ENCODE measurements at places on chromosomes 16 and 17.
A peak's percentile ranks its signal among the peaks of the same experiment; 100 is the strongest.

GRCh38 chr16:88936556-88937205 is 40.3 kb downstream of the CBFA2T3 start:
- DNase-seq, result no peak

GRCh38 chr17:44416558-44417289 is 27.3 kb upstream of the ITGA2B start:
- DNase-seq, result no peak

- no peak for DNase-seq
Measured at GRCh38 chr17:41416479-41416878, 7.9 kb downstream of the KRT37 start.

- DNase-seq, result no peak
Measured at GRCh38 chr17:8075081-8075480, 12.4 kb downstream of the ALOX12B start.

DNA sequence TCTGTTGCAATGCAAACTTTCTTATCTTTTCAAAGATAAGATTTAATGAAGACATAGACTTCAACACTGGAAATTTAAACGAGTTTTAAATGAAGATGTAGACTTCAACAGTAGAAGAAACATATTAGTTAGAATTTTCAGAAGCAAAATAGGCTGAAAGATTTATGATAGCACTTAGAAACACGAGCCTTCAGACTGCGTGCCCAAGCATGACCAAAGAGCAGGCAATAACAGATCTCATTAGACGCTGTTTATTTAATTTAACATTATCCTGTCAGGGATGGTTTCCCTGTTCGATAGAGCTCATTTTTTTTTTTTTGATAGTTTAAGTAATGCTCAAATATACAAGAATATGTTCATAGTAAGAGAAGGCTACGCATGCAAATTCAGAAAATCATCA is 604.7 kb upstream of the SOX9 start:
- DNase-seq, result no peak

DNA sequence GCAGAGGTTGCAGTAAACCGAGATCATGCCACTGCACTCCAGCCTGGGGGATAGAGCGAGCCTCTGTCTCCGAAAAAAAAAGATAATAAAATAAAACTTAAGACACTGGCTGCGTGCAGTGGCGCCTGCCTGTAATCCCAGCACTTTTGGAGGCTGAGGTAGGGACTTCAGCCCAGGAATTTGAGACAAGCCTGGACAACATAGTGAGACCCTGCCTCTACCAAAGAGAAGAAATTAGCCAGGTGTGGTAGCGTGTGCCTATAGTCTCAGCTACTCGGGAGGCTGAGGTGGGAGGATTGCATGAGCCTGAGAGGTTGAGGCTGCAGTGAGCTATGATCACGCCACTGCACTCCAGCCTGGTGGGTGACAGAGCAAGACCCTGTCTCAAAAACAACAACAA is 26.6 kb downstream of the RARA start:
- DNase-seq, result no peak

GRCh38 chr16:69150146-69150865 is 17.9 kb downstream of the UTP4 start:
- peak; percentile 4 for DNase-seq

DNA sequence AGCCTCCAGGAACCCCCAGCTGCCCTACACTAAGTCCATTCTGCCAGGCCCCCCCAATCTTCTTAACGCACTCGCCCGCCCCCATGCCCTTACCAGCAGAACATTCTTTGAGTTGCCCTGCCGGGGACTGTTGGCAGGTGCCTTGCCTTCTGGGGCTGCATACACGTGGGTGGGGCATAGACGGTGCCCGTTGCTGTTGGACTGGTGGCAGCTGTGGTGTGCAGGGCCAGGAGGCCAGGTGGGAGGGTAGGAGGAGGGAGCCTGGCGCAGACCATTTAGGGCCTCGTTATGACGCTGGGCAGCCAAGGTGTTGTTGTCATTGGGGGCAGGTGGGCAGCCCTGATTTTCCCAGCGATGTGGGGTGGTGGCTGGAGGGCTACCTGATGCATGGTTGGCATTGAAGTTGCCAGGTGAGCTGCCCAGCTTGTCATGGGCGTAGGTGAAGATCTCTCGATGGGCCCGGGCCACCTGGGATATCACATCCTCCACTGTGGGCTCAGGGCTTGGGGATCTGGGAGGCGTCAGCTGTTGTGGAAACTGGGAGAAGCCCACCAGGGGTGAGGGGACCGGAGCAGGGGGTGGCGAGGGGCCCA is 4.9 kb downstream of the NR1D1 start:
- no peak for DNase-seq

DNA sequence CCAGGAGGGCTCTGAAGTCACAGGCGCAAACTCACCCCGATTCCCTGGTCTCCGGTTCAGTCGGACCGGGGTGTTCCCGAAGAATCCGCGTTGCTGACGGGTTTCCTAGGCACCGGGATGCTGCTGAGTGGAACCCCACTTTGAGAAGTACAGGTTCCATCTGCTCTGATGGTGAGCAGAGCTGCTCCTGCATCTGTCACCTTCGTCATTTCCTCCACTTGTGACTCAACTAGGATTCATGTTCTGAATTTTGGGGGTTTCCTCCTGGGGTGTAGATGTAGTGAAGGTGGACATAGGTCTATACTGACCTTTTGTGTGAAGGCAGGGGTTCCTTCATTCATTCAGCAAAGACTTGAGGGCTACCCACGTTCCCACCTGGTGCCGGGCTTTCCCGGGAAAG is 25.0 kb downstream of the LGALS3BP start:
- DNase-seq, result no peak

GRCh38 chr17:16052486-16052885 is 52.9 kb downstream of the TTC19 start:
- no peak for DNase-seq

- DNase-seq, result no peak
Measured at GRCh38 chr17:81337476-81337879, 42.4 kb upstream of the SLC38A10 start.

DNA sequence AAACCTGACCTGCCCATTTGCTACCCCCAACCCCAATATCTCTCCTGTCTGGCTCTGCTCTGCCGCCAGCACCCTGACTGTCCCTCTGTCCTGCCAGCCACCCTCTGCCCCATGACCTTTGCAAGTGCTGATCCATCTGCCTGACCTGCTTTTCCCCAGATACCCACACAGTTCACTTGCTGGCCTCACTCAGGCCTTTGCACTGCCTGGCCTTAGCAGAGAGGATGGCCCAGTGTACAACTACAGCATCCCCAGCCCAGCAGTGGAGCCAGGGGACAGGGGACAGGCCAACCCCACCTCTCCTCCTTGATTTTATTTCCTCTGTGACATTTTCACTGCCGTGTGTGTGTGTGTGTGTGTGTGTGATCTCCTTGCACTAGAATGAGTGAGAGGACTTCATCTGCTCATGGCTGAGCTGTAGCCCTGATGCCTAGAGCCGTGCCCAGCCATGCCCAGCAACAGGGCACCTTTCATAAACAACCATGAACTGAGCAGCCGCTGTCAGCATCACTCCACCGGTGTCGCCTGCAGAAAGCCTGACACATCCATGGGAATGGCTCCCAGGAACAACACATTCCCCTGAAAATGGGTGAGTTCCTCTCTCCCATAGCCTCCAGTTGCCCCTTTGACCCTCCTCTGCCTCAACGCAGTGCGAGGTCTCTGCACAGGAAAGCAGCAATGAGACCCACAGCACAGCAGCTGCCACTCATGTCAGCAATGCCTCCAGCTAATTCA is 36.0 kb upstream of the RBFOX3 start:
- DNase-seq, result no peak

DNA sequence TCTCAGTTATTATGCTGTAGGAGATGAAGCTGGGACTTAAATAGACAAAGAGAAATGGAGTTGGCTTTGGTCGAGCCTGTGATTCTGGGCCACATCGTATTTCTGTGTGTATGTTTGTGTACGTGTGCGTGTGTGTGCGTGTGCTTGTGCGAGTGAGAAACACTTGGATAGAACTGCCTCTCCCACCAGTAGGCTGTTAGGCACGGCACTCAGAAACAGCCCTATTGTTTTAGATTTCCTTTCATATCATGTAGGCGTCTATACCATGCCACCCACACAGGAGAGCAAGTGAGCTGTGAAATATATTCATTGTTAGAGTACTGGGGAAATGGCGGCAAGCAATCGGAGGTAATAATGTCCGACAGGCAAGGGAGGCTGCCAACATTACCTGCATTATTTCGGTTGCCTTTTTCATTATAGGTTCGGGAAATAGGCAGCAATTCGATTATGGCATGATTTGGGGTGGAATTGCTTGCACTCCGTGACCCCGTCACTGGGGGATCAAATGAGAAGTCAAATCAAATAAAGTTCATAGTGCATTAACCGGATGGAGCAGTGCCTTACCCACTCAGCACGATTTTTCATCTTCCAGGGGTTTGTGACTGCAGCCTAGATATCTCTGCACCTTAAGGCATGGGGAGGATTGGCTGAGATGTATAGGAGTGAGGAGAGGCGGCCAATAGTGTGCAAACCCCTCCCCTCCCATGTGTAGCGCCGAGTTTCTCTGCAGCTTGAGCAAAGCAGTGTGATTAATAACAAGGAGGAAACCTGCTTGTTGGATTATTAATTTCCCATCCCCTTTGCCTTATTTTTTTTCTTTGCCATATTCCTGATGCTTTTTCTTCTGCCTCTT is 89.6 kb downstream of the RBFOX1 start:
- no peak for DNase-seq

DNA sequence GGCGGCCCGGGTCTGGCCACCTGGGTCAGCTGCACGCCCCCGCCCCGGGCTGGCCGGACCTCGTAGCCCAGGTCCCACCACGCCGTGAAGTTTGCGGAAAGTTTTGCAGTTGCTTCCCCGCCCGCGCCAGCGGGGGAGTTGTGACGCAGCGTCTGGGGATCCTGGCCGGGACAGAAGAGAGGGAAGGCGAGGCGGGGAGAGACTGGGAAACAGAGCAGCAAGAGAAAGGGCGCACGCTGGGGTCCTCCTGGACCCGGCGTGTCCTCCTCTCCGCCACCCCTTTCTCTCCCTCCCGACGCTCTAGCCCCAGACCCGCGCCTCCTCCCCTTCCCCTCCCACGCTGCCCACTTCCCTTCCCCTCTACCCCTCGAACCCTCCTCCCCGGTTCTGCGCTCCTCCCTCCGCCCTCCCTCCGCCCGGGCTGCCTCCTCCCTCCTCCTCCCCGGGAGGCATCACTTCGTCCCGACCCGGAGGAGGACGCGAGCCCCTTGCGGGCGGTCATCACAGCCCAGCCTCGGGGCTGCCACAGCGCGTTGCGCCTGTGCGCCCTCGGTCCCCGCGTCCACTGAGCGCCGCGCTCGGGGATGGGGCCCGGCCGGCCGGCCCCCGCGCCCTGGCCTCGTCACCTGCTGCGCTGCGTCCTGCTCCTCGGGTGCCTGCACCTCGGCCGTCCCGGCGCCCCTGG is at the start of gene MRC2:
Gene MRC2 (plus strand): TSS at position 452 of the 685 bp plus-strand sequence. CDS start 133 bp downstream, at position 585.
- DNase-seq, result no peak

GRCh38 chr17:78110363-78111015 is 18.1 kb downstream of the TMC6 start:
- no peak for DNase-seq

DNA sequence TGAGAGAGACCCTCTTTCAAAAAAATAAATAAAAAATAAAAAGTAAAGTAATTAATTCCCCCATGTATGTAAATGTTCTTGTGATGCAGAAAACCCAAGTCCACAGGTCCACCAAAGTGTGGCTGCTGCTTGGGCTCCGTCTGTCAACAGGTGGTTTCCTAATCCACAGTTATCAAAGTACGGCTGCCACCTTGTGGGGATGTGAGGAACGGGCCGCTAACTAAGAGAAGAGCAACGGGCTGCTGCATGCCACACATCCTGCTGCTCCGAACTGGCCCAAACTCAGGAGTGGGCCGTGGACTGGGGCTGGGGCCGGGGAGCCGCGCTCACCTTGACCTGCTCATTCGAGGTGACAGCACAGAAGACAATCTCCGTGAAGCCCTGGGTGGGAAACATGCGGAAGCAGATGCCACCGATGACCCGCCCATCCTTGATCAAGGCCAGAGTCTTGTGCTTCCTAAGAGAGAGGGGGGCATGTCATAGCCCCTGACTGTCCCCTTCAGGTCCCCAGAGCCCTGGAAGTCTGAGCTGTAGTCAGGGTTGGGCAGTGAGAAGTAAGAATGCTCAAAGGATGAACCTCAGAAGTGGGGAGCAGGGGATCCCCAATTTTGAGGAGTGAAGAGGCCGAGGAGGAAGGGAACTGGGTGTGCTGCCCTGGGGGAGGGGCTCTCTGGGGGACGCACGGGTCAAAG is 4.3 kb downstream of the KAT2A start:
- no peak for DNase-seq

- no peak for DNase-seq
Measured at GRCh38 chr17:76134911-76135809, 5.9 kb downstream of the FOXJ1 start.

DNA sequence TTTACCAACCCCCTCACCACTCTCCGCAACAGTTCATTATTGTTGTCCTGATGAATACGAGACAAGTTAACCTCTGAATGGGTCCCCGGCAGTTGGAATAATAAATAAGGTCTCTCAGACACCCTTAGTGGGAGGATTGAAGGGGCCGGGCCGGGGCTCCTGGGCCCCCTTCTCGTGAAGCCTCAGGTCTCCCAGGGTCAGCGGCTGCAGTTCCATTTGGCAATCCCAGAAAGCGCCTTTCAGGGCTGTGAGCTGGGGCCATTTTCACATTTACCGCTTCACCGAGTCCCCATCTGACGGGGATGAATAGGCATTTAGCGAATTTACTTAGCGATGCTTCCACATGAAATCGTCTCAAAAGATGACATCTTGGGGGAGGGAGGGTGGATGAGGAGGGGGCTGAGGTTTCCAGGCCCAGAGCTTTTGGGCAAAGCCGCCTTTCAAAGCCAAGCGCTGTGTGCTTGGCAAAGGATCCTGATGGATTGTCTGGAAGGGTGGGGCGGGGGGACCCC is 309.8 kb downstream of the XYLT1 start:
- DNase-seq, result no peak

- no peak for DNase-seq
Measured at GRCh38 chr17:2794111-2794803, 2.0 kb upstream of the RAP1GAP2 start.

- no peak for DNase-seq
Measured at GRCh38 chr16:9422762-9423513, 331.5 kb downstream of the HAPSTR1 start.

DNA sequence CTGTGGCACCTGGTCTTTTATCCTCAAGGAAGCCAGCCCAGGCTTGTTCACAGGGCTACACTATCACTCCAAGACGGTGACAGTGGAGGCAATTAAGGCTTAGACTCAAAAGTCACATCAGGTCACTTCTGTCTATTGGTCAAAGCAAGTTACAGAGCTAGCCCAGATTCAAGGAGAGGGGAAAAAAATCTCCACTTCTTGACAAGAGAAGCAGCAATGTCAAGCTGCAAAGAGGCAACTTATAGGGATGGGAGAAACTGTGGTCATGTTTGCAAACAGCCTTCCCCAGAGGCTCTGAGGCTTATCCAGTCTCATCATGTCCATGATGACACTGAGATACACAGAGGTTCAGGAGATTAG is 31.6 kb downstream of the SERPINF1 start:
- no peak for DNase-seq

GRCh38 chr16:1309888-1310831 is 724 bp downstream of the UBE2I start:
- DNase-seq, result no peak

DNA sequence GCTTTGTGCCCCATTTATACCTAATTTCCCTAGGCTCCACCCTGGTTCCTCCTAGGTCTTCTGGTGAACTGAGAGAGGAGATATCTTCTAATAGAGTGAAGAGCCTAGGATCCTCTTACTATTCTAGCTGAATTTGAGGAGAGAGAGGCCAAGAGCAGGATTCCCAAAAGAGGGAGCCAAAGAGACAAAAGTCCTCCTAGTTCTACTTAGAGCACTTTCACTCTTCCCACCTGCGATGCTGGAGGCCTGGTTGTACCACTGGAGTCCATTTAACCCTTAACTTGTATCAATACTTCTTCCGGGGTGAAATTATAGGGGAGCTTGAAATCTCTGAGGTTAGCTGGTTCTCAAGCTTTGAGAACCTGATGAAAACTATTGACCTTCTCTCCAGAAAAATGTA is 3.4 kb upstream of the SSH2 start:
- no peak for DNase-seq
